Epithelial cell of prostate (primary cell): ENCODE measurements at places on chromosomes 13 and 19.
A peak's percentile ranks its signal among the peaks of the same experiment; 100 is the strongest.

GRCh38 chr19:49940482-49940791 is 11.1 kb upstream of the NUP62 start:
- no peak for DNase-seq

GRCh38 chr13:63983366-63983765 is 2567.7 kb upstream of the PCDH20 start:
- DNase-seq = no peak

- no peak for DNase-seq
These were observed 1.2 kb upstream of the PNMA8A start for GRCh38 chr19:46472592-46472991.

GRCh38 chr13:106507560-106508274 is 27.7 kb downstream of the EFNB2 start:
- peak; percentile 76 for DNase-seq

- DNase-seq = no peak
These were observed 81.4 kb downstream of the RNASEH2B start for GRCh38 chr13:50990818-50991506.

- DNase-seq = no peak
These were observed 81.1 kb downstream of the UFM1 start for GRCh38 chr13:38430796-38431195.

- DNase-seq = no peak
These were observed 16.0 kb upstream of the SEMA6B start for GRCh38 chr19:4575267-4576015.

GRCh38 chr13:98825659-98826058 is 73.2 kb upstream of the SLC15A1 start:
- DNase-seq = no peak

DNA sequence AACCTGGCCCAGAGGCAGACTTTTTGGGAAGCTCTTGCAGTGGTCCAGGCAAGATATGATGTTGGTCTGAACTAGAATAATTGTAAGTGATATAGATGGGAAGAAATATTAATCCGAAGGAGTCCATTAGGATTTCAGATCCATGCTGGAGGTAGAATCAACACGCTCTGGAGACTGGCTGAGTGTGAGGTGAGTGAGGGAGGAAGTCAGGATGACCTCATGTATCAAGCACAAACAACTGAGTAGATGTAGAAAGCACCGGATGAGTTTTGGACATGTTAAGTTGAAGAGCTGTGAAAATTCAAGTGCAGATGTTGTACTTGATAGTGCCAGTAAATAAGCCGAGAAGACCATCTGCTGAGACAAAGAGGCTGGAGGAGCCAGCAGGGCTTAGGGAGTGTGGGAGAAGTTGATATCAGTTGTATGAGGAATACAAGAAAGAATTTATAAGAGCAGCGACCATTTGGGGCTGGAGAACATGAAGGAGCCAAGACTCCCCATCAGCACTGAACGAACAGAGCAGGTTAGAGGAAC is 5.3 kb upstream of the CNMD start:
- DNase-seq = no peak

GRCh38 chr13:98385606-98386005 is 191.3 kb downstream of the STK24 start:
- DNase-seq = no peak

GRCh38 chr19:47232422-47233211 is 1.6 kb upstream of the BBC3 start:
- DNase-seq = peak; percentile 61

- no peak for DNase-seq
These were observed 6.6 kb downstream of the PTBP1 start for GRCh38 chr19:803686-804418.

DNA sequence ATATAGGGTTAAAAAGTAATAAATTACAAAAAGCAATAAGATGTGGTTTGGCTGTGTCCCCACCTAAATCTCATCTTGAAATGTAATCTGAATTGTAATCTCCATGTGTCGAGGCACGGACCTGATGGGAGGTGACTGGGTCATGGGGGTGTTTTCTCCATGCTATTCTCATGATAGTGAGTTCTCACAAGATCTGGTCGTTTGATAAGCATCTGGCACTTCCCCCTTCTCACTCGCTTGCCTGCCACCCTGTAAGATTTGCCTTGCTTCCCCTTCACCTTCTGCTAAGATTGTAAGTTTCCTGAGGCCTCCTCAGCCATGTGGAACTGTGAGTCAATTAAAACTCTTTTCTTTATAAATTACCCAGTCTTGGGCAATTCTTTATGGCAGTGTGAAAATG is 577.4 kb downstream of the TBC1D4 start:
- DNase-seq = no peak

- no peak for DNase-seq
These were observed 80.3 kb downstream of the EFNB2 start for GRCh38 chr13:106455190-106455589.

- DNase-seq = no peak
These were observed 160.4 kb upstream of the SGCG start for GRCh38 chr13:23020246-23020843.

DNA sequence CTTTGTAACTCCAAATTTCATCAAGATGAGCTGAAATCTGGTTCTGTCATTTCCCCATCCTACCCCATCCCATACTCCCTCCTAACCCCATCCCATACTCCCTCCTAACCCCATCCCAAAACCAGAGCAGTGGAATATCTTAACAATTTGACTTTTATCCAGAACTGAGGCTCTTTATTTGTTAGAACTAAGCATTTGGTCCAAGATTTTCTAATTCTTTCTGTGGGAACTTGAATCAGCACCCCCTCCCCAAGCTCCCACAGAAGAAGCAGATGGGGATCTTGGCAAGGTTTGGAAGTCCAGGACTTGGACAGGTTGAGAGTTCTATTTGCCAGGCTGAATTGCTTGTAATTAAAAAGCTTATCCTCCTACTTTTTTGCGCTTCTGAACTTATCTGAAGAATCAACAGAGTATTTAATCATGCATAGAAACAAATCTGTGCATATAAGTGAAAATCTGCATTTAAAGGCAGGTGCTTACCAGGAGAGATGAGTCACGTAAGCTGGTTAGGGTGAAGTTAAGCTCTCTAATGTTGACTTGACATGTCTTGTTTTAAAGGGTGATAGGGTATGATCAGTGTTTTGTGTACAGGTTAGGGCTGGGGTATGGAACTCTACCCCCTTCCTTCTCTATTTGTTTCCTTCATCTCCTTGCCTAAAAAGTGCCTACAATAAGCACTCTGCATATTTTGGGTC is 111.1 kb downstream of the COG6 start:
- DNase-seq = no peak

DNA sequence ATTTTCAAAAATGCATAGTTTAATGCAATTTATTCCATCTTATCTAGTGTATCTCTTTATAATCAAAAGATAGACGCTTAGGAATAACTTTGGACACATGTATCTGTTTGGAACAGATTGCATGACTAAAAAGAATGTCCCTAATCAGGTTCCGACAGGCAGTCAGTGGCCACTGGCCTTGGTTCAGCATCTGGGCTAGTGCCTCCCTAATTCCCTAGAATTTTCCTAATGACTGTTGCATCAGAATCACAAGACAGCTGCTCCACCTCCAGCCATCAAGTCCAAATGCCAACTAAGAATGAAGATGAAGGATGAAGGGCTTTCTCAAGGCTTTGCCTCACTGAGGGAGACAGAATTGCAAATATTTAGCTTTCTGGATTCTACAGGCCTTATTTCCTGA is 173.8 kb downstream of the EFNB2 start:
- no peak for DNase-seq

DNA sequence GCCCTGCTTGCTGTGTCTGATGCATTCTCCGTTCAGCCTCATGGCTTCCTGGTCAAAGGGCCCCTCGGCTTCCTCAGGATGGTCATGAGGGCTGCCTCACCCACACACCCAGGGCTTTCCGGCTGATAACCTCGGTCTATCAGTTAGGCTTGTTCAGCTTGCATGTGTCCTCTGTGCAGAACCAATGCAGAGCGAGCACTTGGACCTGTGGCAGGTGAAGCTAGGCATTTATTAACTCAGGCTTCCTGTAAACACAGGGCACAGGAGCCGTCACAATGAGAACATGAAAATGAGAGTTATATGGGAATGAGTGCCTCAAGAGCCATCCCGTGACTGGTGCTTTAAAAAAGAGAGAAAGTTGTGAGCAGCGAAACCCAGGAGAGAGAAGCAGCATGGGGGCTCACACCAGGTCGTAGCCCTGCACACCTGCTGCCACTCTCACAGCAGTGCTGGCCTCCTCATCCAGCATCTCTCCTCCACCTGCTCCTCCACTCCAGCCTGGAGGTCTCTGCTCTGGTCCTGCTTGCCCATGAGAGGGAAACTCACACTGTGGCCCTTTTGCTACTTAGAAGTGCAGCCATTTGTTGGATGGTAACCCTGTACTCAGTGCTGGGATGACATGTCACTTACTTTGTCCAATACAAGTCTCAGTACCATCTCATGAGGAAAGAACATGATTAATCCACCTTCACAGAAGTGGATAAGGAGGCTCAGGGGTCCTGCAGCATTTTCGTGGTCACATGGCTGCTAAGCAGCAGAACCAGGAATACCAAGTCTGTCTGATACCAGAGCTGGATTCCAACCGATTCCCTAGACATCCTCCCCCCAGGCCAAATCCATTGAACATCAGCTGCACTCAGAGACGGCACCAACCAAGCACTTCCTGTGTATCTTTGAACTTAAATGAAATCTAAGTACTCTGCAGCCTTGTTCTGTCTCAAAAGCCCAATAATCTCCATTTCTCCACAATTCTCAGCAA is 50.5 kb upstream of the IRS2 start:
- no peak for DNase-seq

DNA sequence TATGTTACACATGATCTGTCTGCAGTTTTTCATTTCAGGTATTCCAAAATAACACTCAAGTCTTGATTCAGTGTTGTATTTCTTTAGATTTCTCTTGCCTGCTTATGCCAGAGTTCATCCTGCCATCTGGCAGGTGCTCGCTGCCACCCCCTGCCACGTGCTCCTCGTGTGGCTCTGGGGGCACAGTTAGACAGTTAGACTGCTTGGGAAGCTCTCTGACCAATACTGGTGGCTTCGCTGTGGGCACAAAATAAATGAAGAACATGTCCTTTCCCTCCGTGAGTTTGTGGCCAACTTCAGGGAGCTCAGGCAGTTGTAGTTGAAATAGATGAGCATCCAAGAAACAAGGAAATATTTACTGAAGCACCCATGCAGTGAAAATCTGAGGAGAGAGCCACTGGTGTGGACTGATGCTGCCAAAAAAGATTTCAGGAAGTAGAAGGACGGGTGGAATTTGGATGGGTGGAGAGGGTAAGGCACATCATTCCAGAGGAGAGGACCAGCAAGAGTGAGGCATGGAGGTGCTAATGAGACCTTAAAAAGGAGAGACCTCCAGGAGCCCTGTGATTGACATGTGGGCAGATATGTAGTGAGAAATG is 37.5 kb upstream of the GPR183 start:
- no peak for DNase-seq

GRCh38 chr19:52535771-52536447 is 8.4 kb downstream of the ZNF808 start:
- no peak for DNase-seq

DNA sequence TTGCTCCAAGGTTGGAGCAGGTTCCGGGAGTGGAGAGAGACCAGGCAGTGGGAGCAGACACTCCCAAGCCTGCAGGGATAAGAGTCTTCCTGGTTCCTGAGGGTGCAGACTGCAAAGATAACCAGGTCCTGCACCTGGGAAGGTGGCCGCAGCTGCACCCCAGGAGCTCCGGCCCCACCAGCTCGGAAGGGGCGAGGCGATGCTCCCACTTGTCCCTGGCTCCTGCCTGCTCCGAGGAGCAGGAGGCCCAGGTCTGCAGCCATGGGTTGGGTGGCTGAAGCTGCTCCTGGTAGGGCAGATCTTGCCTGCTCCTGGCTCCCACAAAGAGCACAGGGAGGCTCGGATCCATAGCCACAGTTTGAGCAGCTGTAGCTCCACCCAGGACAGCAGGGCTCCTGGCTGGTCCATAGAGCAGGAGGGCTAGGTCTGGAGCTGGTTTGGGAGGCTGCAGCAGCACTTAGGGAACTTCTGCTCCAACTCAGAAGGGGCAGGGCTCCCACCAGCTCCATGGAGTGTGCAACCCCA is 251.6 kb upstream of the GPC6 start:
- no peak for DNase-seq

- no peak for DNase-seq
These were observed 95.2 kb downstream of the PCCA start for GRCh38 chr13:100184095-100184494.

- no peak for DNase-seq
These were observed 674 bp downstream of the BRD4 start for GRCh38 chr19:15331419-15332310.

DNA sequence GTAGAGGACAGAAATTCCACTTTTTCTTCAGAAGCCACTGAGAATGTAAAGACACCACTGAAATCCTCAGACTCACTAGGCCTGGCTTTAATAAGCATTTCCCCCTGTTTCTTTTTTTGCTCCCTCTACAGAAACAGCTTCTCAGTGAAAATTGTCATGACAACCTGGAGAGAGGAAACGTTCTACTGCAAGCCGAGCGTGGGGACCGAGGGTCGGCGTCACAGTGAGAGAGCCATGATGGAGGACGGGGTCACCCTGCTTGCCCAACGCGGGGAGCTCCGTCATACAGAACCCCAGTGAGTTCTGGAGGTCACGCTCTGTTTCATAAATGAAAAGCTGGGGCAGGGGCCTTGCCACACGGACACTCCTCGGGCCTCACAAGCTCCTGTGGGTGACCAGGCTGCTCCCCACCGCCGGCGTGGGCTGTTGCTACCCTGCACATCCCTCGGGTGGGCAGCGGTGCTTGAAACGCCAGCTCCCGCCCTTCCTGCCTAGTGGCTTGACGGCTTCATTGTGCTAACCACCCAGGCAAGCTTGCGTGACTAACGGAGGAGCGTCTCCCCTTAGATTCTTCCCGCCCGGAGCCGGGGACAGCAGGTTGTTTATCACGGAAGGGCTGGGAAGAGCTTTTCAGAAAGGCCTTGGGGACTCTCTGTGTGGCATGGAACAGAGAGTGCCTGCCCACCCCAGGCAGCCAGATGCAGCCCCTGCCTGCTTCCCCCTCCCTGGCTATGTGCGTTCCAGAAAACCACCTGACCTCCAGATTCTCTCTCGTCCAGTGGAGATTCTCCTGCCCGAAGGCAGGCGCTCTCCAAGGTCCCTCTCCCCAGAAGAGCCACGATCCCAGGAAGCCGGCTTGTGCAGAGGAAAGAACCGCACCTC is 153.6 kb downstream of the KATNAL1 start:
- no peak for DNase-seq

DNA sequence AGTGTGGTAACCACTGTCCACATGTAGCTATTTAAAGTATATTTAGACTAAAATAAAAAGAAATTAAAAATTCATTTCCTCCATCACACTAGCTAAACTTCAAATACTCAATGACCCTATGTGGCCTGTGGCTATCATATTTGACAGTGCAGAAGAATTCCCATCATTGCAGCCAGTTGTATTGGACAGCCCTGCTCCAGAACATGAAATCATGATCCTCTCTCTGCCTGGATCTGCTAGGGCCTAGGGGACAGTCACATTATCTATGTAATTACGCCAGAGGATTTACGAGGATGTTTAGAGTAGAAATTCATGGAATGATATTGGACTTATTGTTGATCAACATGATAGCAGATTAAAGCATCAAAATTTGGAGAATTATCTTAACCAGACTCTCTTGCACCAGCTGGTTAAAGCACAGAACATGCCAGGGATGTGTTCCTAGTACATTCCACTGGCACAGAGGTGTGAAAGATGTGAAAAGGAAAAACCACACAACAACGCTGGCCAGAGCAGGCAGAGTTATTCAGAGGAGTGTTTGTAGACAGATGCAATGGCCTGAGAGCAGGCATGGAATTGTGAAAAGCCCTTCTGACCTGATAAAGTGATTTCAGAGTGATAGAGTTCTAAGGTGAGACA is 108.9 kb upstream of the STARD13 start:
- no peak for DNase-seq

- DNase-seq = peak; percentile 18
These were observed 6.4 kb downstream of the KLF16 start for GRCh38 chr19:1856698-1857603.
